ENCODE measurements at places on chromosomes 16 and 17.

DNA sequence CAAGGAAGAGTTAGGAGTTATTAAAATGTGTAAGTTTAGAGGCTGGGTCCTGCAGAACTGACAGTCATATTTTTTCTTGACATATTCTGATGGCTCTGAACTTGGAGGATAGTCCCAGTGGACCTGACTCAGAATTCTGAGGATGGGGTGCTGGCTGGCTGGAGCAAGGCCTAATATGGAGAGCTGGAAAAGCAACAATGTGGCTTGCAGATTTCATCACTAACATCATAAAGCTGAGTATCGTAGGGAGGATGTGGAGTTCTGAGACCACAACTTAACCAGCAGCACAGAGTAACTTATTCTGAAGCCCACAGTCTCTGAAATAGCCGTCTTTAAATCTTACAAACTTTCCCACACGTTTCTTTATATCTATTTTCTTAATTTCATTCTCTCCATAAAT, 2.3 kb downstream of the KRTAP1-5 start:
- H3K4me1 ChIP-seq: no peaks in the 10 kb centered on the region
- H3K36me3 ChIP-seq: no peaks in the 10 kb centered on the region
- no peak overlapping the region for H3K27ac ChIP-seq
- no peak overlapping the region for H3K4me3 ChIP-seq
- no peaks in the 10 kb centered on the region for H3K27me3 ChIP-seq
- no peak for DNase-seq

DNA sequence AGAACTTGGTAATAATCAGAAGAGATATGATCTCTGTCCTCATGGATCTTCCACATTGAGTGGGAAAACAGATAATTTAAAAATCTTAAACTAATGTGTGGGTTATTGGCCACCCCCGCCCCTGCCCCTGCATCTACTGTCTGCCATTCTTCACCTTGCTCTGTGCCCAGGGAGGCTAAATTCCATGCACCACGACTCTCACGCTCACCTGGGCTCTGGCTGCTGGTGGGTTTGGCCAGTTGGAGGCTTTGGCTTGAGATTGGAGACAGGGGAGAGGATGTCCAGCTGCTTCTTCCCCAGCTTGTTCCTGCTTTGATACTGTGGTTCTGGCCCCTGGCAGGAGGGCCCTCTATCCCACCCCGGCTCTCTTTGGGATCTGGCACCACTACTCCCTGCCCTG, 127.9 kb downstream of the IRX5 start:
- 0 out of 2 replicates have a peak, but pooled peaks cover 2% of the 10 kb centered on the region for H3K36me3 ChIP-seq
- DNase-seq: no peak
- no peak overlapping the region for H3K4me3 ChIP-seq
- peaks cover 43% of the 10 kb centered on the region for H3K27me3 ChIP-seq

- no peak overlapping the region for H3K4me3 ChIP-seq
- peaks cover 20% of the 10 kb centered on the region for H3K27me3 ChIP-seq
- H3K4me1 ChIP-seq: peaks cover 79% of the 10 kb centered on the region
- H3K36me3 ChIP-seq: no peaks in the 10 kb centered on the region
Observed at GRCh38 chr16:81940781-81941560, 70.3 kb downstream of the SDR42E1 start.

DNA sequence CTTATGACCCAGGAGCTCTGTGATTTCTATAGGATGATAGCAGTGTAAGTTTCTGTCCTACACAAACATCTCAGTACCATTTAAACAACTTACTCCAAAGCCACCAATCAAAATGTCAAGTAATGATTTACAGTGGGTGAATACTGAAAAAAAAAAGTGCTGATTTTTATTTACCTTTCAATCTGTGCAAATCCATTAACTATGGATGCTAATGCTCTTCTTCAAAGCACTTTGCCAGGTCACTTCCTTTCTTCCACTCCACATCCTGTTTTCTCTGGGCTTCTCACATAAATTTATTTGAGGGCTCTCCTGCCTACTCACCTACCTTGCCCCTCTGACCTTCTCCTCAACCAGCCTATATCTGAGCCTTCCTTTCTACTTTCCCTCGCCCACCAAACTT, 101.6 kb downstream of the SKAP1 start:
- H3K27ac ChIP-seq: no peak overlapping the region
- peaks cover 6% of the 10 kb centered on the region for H3K4me1 ChIP-seq
- no peak for DNase-seq
- no peak overlapping the region for H3K4me3 ChIP-seq
- peaks cover 5% of the 10 kb centered on the region for H3K27me3 ChIP-seq

DNA sequence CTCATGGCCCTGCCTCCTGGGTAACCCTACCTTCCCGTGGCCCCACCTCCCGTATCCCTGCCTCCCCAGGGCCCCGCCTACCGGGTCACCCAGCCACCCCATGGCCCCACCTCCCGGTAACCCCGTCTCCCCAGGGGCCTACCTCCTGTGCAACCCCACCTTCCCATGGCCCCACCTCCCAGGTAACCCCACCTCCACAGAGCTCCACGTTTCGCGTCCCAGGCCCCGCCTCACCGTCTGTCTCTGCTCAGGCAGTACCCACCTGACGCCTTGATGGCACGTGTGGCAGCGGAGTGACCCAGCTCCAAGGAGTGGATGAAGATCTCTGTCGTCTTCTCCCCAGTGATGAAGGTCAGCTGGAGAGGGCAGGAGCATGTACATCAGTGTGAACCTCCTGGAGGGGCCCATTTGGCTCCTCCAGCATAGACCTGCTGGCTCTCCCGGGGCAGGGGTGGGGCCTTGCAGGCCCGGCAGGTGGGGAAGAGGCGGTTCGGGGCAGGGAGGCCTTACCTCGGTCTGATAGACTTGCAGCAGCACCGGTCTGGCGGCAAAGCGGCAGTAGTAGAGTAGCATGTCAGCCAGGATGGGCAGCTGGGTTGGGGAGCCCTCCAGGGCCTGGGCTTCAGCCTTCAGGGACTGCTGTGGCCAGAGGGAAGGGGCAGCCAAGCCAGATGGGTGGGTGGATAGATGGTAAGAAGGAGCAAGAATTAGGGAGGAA, 18.7 kb upstream of the PIK3R6 start:
- no peaks in the 10 kb centered on the region for H3K4me1 ChIP-seq
- no peak overlapping the region for H3K4me3 ChIP-seq
- peak; percentile 65 for DNase-seq
- H3K36me3 ChIP-seq: no peaks in the 10 kb centered on the region
- no peak overlapping the region for H3K27ac ChIP-seq

DNA sequence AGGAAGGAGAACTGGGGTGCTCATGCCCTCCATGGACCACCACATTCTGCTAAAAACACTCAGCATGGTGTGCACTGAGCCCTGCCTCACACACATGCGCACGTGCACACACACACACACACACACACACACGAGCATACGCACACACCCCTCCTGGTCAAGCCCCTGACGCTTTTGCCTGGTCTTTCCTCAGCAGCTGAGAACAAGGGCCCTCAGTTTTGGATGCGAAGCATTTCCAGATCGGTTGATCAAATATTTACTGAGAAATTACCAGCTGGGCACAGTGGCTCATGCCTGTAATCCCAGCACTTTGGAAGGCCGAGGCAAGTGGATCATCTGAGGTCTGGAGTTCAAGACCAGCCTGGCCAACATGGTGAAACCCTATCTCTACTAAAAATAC, 20.1 kb upstream of the RAI1 start:
- H3K4me1 ChIP-seq: peaks cover 8% of the 10 kb centered on the region
- H3K27me3 ChIP-seq: peaks cover 20% of the 10 kb centered on the region
- H3K36me3 ChIP-seq: peaks cover 14% of the 10 kb centered on the region
- no peak for DNase-seq
- H3K27ac ChIP-seq: no peak overlapping the region

DNA sequence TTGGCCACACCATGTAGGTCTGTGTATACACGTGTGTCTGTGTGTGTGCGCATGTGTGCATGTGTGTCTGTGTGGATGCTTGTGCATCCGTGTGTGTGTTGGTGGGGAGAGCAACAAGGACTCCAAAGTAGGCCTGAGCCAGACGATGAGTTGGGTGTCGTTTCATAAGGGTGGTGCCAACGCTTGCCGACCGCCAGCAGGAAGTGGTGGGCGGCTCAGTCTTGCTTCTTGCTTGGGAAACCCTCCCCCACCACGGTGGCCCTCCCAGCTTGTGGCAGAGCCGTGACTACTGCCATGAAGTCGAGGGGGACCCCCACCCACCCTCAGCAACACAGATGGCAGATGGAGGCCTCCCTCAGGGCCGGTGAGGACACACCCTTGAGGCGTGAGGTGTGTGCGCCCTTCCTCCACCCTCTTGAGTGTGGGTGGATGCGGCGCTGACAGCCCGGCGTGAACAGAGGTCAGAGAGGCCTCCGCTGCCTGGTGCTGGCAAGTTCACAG, 17.5 kb downstream of the SBK1 start:
- peaks cover 35% of the 10 kb centered on the region for H3K36me3 ChIP-seq
- H3K27me3 ChIP-seq: no peaks in the 10 kb centered on the region
- DNase-seq: no peak
- H3K4me3 ChIP-seq: no peak overlapping the region
- no peaks in the 10 kb centered on the region for H3K4me1 ChIP-seq

- no peaks in the 10 kb centered on the region for H3K27me3 ChIP-seq
- no peak for DNase-seq
- peaks cover 42% of the 10 kb centered on the region for H3K4me1 ChIP-seq
- H3K27ac ChIP-seq: peak overlapping the region; percentile 26
- no peak overlapping the region for H3K4me3 ChIP-seq
- H3K36me3 ChIP-seq: no peaks in the 10 kb centered on the region
Observed at GRCh38 chr16:81638286-81638945, 140.7 kb upstream of the PLCG2 start.

- H3K27me3 ChIP-seq: peaks cover 4% of the 10 kb centered on the region
- H3K4me3 ChIP-seq: no peak overlapping the region
- DNase-seq: no peak
- no peaks in the 10 kb centered on the region for H3K36me3 ChIP-seq
- H3K4me1 ChIP-seq: peaks cover 10% of the 10 kb centered on the region
- no peak overlapping the region for H3K27ac ChIP-seq
Observed at GRCh38 chr17:73855720-73856333, 211.6 kb upstream of the SDK2 start.

DNA sequence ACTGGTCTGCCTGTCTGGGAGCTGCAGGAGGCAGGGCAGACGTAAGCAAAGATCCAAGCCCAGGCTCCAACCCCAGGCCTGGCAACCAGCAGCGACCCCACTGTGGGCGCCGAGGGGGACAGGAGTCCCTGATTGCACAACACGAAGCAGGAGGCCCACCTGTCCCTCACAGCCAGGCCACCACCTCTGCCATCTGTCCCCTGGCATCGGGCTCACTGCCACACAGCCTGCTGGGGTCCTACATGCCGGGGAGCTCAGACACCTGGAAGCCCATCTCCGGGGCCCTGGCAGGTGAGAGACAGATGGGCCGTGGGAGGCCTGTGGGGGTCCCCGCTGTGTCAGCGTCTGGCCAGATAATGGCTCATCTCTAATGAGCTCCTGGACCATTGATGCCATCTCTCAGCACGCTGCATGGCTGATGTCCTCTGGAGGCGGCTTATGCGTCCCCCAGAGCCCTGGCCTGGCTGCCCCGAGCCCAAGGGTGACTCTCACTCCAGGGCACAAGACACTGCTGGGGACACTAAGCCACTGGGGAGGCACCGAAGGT, 11.3 kb upstream of the RASD1 start:
- H3K4me1 ChIP-seq: peaks cover 3% of the 10 kb centered on the region
- no peak overlapping the region for H3K4me3 ChIP-seq
- no peak overlapping the region for H3K27ac ChIP-seq
- DNase-seq: no peak

GRCh38 chr17:51353296-51353695, 93.0 kb downstream of the UTP18 start:
- no peaks in the 10 kb centered on the region for H3K4me1 ChIP-seq
- no peaks in the 10 kb centered on the region for H3K27me3 ChIP-seq
- H3K27ac ChIP-seq: no peak overlapping the region
